T-cell (primary cell): ENCODE measurements at places on chromosomes 1 and 21.
A peak's percentile ranks its signal among the peaks of the same experiment; 100 is the strongest.

GRCh38 chr1:106600626-106601025 is 455.8 kb upstream of the PRMT6 start:
- DNase-seq = no peak

DNA sequence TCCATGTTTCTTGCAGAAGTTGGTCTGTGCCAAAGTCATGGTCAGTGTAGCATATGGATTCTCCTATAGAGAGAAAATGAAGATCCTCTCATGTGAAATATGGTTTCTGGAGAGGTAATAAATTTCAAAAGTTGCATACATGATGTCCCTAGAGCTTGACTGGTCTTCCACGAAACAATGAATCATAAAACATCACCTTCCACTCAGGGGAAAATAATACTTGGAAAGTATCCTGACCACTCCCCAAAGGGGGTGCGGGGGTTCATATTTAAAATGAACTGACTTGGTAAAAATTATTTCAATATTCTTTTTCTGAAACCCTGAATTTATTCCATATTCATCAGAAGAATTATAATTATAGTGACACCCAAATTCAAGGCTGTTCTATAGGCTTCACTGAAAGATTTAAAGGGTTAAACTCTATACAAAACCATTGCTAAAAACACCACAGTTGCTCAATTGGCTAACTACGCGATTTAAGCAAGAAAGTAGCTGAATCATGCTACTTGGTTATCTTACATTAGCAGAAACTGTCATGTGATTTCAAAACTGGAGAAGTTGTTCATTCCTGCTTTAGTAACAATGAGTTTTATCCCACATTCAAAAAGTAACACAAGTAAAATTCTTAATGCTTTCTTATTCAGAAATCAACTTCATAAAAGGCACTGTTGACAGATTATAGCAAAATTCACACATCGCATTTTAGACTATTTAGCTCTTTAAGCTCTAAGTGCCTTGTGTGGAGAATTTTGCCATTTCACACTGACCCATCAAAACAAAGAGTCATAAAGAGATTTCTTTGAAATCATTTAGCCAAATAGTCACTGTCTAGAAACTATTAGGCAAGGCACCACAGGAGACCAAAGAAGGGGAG is 5.3 kb downstream of the CREG1 start:
- DNase-seq = no peak

GRCh38 chr1:34858901-34859445 is 576 bp downstream of the SMIM12 start:
- DNase-seq = peak; percentile 38

DNA sequence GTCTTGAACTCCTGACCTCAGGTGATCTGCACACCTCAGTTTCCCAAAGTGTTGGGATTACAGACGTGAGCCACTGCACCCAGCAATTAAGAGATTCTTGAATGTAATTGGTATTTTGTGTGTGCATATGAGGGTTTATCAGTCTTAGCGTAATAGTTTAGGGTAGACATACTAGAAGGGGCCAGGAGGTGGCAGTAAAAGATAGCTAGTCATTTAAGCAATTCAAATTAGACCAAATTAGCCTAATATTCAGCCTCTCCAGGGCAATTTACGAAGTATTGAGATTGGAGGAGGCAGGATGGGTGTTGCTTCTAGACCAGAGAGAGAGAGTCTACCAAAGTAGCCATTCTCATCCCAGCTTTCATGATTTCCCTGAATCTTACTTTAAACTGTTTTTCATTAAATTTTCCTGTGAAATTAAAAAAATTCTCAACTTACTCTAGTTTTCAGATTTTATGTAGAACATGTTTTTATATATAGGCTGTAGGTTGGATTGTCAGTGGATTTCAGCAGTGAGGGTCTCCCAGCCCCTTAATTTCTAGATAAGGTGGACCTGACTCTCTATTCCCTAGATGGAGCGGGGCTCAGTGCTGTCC is 119.7 kb downstream of the HHAT start:
- DNase-seq = no peak

DNA sequence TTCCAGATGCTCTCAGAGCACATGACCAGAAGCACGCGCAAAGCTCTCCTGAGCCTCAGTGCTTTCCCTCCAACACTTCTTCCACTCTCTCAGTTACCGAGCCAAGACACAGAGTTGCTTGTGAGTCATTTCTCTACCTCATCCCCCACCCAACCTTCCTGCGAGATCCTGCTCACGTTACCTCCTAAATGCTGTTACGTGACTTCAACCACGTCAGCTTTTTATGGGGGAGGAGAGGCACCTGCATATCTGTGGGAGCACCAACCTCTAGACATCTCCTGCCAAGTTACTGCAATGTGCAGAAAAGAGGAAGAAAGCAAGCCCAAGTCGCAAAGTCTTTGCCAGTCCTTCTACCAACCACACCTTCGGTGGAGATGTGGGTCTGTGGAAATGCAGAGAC is 27.2 kb upstream of the ERG start:
- DNase-seq = no peak
